Epithelial cell of alveolus of lung (primary cell): ENCODE measurements at places on chromosomes 4 and X. TPM values are rescaled to one million over a fixed set of nuclear protein-coding genes. Genes with fewer than 3 reads are reported as not detected.

The PRRG1 gene
- 8.7 and 20.0 TPM in 2 replicates for total RNA-seq

The HTN1 gene
- not detected in 2 replicates for total RNA-seq

The CCKAR gene
- not detected in 2 replicates for total RNA-seq

The CACNA1F gene
- total RNA-seq, result not detected in 2 replicates

The BEND2 gene
- not detected in 2 replicates for total RNA-seq

The STS gene
- total RNA-seq, result 1.3 and 1.7 TPM in 2 replicates

The JCHAIN gene
- 1.3 TPM in 1 of 2 replicates, not detected in the other for total RNA-seq

The CHRDL1 gene
- total RNA-seq, result 0.13 TPM in 1 of 2 replicates, not detected in the other

The XG gene
- total RNA-seq, result under 0.01 TPM in 2 replicates

The PCDH10 gene
- total RNA-seq, result 2.4 and 4.3 TPM in 2 replicates

The ZFP42 gene
- 0.32 and 1.0 TPM in 2 replicates for total RNA-seq

The PABPC1L2B gene
- not detected in 2 replicates for total RNA-seq

The AKAP4 gene
- not detected in 2 replicates for total RNA-seq

The SOX3 gene
- total RNA-seq, result not detected in 2 replicates

The ART3 gene
- 1.0 TPM in 1 of 2 replicates, not detected in the other for total RNA-seq

The SHROOM2 gene
- 3.8 and 11.6 TPM in 2 replicates for total RNA-seq

The LRIT3 gene
- total RNA-seq, result under 0.01 TPM in 1 of 2 replicates, not detected in the other

The NUDT10 gene
- 3.3 and 5.8 TPM in 2 replicates for total RNA-seq

The CLGN gene
- total RNA-seq, result 3.0 and 7.1 TPM in 2 replicates

The ZAR1 gene
- not detected in 2 replicates for total RNA-seq

The SPATA4 gene
- 0.13 TPM in 1 of 2 replicates, not detected in the other for total RNA-seq

The CPE gene
- total RNA-seq, result 39.7 and 42.9 TPM in 2 replicates

The USP51 gene
- 0.65 and 1.1 TPM in 2 replicates for total RNA-seq
